ENCODE measurements at places on chromosomes 5 and 9.
A peak's percentile ranks its signal among the peaks of the same experiment; 100 is the strongest.

GRCh38 chr9:98775831-98776441 lies 20.4 kb downstream of the ANKS6 start:
- peak; percentile 5 for DNase-seq

DNA sequence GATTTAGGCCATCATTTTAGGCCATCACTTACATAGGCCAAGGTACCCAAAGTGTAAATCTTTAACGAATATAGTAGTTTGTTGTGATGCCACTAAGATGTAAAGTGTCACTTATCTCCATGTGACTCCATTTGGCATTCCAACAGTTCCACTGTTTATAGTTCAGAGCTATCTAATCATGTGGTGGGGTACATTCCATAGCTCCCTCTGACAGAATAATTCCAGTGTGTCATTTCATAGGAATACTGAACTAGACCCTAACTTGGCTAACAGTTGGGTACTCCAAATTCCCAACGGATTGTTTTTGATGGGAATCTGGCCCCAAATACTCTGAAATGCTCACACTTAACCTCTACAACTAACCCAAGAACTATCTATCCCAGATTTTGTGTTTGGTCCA lies 76.7 kb upstream of the FST start:
- no peak for DNase-seq

DNA sequence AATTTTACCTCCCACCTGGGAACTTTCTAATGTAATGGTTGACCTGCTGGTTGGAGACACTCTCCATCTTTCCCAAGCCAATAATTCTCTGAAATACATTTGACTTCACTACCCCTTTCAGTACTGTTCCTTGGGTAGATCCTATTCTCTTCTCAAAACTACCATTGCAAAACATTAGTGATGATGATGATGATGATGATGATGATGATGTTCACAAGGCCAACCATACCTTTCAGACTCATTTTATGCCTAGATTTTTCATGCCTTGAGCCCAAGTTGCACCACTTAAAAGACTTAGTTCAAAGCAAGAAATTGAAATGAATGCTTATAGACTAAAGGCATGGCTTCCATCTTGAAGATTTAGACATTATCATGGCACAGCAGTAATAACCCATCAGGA lies 1141.1 kb upstream of the DMAC1 start:
- no peak for DNase-seq

DNA sequence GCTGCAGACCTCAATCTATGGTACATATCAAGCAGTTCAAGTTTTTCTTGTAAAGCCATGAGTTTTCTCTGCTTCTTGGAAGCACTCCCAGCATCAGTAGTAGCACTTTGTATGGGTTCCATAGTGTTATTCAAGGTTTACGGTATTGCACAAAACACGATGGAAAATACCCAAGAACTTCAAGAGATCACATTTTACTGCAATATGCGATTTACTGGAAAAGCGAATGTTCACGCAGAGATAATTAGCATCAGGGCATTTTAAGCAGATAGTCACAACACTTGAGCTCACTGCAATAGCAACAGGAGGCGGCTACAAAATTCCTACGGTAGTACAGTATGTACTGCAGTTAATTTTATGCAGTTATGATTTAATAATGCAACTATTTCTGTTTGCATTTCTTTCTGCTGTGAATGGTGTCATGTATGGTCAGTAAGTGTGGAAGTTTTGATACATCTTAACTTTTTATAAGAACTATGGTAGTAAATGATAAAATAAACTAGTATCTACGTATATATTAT lies 200.8 kb downstream of the SMARCA2 start:
- no peak for DNase-seq

DNA sequence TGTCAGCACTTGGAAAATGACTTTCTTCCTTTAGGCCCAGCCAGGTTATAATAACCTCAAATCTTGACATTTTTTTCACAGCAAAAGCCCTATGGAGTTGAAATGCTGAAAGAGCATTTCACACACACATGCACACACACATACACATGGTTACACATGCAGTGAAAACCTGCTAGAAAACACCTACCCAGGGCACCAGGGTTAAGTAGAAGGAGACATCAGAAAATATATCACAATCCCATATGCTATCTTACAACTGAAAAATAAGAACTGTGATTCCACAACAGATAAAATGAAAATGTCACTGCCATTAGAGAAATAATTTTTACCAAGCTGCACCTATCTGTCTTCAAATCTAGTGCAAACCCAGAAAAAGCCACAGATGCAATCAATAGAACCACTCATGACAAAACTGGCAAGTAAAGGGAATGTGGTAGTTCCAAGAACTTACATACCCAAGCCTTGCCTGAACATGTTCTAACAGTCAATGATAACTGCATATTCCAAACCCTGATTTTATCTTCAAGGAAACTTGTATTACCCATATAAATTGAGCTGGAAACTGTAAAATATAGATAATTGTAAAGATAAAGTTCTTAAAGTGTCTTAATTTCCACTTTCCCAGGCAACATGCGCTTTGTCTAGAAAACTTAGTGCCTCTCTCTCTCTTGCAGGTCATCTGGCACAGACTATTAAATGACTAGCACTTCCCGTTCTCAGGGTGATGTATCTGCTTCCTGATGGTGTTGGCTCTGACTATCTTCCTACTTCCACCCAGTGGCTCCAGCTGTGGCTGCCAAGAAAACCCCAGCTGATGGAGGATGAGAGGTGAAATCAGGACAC lies 250.2 kb upstream of the PTGER4 start:
- no peak for DNase-seq

DNA sequence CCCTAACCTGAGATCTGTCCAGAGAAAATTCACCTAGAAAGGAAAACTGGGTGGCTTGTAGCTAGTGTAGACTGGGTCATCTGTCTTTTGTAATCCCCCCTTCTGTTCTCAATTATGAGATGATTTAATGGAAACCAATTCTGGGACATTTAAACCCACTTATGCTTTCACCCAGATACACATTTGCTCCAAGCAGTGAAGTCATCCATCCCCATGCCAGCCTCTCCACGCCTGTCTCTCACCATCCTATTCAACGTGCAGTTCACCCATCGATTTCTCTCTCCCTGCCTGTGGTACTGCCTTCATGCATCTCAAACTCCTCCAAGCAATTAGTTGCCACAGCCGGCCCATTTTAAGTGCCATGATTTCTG lies 1.8 kb downstream of the PHF19 start:
- DNase-seq: no peak

DNA sequence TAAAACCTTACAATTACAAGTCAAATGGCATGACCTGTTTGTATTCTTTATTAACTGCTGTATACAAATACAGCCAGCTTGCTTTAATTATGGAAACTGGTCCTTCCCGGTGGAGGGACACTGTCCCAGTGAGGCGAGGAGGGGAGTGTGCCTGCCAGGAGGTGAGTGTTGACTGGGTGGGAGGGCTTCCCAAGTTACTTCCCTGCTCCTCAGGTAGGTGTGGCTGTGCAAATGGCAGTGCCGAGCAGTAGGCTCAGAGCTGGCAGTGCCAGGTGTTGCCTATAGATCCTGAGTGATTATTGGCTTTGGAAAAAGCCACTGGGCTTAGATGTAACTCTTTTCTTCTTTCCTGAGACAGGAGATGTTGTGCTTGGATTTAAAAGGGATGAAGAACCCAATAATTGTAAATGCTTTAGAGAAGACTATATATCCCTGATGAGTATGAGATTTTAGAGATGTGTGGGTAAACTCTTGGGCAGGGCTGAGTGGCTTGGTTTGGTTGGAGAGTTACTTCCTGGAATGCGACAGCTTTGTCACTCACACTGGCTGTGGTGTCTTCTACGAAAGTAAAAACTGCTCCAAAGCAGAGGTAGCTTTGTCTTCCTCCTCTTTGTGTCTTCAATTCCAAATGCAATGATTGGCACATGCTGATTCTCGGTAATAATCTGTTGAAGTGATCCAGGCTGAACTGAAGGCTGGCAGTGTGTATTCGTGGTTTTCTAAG lies 43.7 kb downstream of the GLRX start:
- no peak for DNase-seq

Data from kidney glomerular epithelial cell (primary cell).